Activated B cell treated with CpG ODN at 0.5 μM for 24 hours (primary cell): ENCODE measurements at places on chromosomes 4 and X. TPM values are rescaled to one million over a fixed set of nuclear protein-coding genes. Genes with fewer than 3 reads are reported as not detected.

PCYT1B gene
- not detected in 2 replicates for total RNA-seq

UGT2B10 gene
- not detected in 2 replicates for total RNA-seq

MAGEA1 gene
- total RNA-seq = not detected in 2 replicates

HEPH gene
- total RNA-seq = not detected in 2 replicates

COL4A6 gene
- total RNA-seq = not detected in 2 replicates

MAGEA9B gene
- not detected in 2 replicates for total RNA-seq

USP17L21 gene
- not detected in 2 replicates for total RNA-seq

CHRDL1 gene
- not detected in 2 replicates for total RNA-seq

GPRIN3 gene
- 1.8 and 1.9 TPM in 2 replicates for total RNA-seq

TLR10 gene
- total RNA-seq = 92.0 and 107 TPM in 2 replicates

VCX2 gene
- not detected in 2 replicates for total RNA-seq

CXCL10 gene
- total RNA-seq = 0.17 TPM in 1 of 2 replicates, not detected in the other
